ENCODE measurements at places on chromosomes 11 and 22.

GRCh38 chr11:79371152-79371551 is 69.7 kb downstream of the TENM4 start:
- no peak for DNase-seq

- DNase-seq: peak; percentile 40
Observed at GRCh38 chr11:43578346-43579170, 102.0 kb upstream of the HSD17B12 start.

DNA sequence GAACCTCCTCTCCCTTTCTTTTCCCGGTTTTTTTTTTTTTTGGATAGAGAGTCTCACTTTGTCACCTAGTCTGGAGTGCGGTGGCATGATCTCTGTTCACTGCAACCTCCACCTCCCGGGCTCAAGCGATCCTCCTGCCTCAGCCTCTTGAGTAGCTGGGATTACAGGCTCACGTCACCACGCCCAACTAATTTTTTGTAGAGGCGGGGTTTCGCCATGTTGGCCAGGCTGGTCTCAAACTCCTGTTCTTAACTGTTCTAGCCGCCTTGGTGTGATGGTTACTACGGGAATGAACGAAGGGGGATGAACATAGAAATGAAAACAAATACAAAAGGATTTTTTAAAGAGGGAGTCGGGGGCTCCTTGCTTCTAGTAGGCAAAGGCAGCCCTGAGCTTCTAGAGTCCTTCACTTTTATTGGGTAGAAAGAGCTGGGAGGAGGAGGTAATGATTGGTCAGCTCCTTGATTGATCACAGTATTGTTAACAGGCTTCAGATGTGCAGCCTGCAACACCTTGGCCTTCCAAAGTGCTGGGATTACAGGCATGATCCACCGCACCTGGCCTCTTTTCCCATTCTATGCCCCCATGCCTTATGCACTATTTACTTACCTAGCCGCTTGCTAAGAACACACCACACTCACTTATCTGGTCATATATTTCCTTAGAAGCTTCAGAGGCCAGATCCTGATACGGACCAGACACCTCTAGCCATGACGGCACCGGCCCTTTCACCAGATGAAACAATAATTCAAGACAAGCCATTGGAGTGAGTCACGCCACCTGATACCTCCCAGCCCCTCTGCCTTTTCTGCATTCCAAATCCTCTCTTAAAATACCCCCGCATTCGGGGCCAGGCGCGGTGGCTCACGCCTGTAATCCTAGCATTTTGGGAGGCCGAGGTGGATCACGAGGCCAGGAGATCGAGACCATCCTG is 20.7 kb downstream of the SUSD2 start:
- peak; percentile 49 for DNase-seq

GRCh38 chr11:47908198-47908597 is 60.0 kb upstream of the NUP160 start:
- DNase-seq: no peak

DNA sequence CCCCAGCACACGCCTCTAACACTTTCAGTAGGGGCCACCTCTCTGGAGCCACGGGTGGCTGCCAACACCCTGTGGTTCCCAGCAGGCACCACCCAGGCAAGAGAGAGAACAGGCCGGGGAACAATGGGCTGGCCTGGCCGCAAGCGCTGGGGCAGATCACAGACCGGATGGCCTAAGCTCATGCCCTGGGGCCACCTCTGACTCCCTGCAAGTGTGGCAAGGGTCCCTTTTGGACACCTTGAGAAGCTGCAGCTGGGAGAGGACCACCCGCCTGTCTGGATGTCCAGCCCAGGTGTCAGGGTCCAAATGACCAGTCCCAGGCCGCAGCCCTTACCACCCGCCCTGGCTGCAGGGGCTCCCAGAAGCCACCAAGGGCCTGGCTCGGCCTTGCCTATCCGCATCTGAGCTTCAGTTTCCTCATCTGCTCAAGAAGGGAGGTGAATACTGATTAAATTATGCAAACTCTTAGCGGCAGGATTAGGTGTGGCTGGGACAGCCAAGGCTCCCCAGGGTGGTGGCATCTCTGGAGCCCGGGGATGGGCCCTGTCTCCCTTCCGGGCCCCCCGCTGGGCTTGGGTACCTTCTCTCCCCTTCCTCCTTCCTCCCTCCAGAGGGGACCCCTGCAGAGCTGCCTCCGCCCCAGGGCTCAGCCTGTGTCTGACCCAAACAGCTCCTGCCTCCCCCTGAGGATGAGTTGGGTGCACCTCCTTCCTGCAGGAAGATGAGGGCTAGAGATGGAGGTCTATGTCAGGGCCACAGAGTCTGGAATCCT is 785 bp upstream of the SUSD2 start:
- no peak for DNase-seq

DNA sequence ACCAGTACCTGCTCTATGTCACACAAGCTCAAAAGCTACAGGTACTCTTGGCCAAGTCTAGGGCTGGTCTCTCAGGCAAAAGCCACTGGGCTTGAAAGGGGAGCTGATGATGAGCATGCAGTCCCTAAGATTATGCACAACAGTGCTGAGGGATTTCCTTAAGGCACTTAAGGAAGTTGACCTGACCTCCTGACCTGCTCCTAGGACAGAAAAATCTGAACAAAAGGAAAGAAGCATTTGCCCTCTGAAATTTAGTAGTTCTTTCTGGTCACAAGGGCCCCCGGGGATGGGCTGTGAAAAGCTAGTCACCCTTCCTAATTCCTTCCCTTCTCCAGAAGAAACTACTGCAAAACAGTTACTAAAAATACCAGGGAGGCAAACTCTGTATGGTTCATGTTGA is 83.6 kb upstream of the PHOX2A start:
- no peak for DNase-seq

GRCh38 chr22:44586351-44586990 is 88.4 kb upstream of the RTL6 start:
- DNase-seq: no peak

DNA sequence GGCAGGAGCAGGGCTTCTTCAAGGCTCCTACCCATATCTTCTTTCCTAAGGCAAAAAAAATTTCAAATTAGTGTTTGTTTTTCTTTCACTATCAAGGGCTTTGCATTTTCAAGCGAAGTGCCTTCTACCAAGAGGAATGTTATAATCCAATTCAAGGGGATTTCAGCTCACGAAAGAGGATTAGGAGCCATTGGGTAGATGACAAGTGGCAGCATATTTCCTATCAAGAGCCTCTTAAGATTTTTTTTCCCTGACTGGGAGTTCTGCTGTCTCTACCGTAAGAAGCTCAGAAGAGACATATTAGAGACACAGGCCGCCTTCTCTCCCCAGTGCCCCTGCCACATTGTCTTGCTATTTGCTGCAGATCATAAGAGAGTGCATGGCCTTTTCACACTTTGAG is 55.9 kb upstream of the BMAL1 start:
- peak; percentile 25 for DNase-seq

- DNase-seq: no peak
Observed at GRCh38 chr11:3737386-3737933, 59.9 kb downstream of the NUP98 start.

DNA sequence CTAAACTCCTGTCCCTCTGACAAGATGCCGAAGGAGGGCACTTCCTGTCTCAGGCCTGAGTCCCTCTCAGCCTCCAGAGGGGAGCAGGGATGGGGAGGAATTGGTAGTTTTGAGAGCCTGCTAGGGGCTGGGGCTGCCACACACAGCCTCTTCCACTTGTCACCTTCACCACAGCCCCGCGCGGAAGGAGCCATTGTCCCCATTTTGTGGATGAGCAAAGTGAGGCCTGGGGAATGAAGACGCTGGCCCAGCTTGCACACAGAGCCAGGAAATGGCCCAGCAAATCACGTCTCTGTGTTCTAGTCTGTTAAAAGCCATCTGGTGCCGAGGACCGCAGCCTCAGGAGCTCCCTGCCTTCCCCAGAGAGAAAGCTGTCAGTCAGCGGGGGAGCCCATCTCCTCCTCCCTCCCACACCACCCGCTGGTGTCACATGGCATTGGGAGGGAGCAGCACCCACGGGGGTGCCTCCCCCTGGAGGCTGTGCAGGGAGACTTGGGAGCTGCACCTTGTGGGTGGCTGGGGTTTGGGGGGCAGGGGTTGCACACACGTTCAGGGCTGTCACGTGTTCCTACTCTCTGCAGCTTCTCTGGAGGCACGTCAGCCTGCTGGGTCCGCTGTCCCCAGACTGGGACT is 34.6 kb downstream of the RASD2 start:
- DNase-seq: no peak

DNA sequence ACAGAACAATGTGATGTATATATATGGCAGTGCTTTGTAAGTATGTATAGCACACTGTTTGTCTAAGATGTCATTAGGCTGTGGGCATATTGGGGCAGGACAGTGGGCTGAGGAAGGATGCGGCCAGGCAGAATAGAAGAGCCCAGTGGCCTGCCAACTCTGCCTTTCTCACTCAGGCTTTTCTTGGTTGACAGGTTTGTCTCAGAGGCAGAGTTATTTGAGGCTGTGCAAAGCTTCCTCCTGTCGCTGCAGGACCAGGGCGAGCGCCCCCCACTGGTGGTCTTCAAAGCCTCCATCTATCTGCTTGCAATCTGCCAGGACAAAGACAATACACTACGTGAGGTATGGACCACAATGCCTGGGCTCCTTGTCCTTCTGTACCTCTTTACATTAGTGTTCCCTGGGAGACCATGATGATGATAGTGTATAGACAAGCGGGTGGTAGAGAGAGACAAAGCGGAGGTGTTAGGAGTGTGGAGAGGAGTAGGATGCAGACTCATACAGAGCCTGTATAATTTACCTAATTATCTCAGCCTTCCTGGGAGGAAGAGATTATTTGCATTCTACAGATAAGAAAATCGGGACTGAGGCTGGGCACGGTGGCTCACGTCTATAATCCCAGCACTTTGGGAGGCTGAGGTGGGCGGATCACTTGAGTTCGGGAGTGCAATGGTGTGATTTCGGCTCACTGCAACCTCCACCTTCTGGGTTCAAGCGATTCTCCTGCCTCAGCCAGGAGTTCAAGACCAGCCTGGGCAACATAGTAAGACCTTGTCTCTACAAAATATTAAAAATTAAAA is 37.3 kb upstream of the CCDC134 start:
- no peak for DNase-seq

GRCh38 chr22:23700706-23701105 is 9.9 kb downstream of the RGL4 start:
- peak; percentile 13 for DNase-seq

GRCh38 chr11:27370374-27370773 is 7.4 kb upstream of the CCDC34 start:
- DNase-seq: no peak

- no peak for DNase-seq
Observed at GRCh38 chr11:63405114-63405513, 35.5 kb downstream of the SLC22A9 start.

Data from astrocyte (in vitro differentiated cells and primary cell).